ENCODE measurements at places on chromosomes 1 and 21.

GRCh38 chr1:45266151-45266801 is 59.9 kb upstream of the ZSWIM5 start:
- DNase-seq = peak; percentile 23

GRCh38 chr1:204104331-204105130 is 31.6 kb downstream of the SOX13 start:
- no peak for DNase-seq

- no peak for DNase-seq
Observed at GRCh38 chr1:175129644-175129996, 62.0 kb downstream of the TNN start.

DNA sequence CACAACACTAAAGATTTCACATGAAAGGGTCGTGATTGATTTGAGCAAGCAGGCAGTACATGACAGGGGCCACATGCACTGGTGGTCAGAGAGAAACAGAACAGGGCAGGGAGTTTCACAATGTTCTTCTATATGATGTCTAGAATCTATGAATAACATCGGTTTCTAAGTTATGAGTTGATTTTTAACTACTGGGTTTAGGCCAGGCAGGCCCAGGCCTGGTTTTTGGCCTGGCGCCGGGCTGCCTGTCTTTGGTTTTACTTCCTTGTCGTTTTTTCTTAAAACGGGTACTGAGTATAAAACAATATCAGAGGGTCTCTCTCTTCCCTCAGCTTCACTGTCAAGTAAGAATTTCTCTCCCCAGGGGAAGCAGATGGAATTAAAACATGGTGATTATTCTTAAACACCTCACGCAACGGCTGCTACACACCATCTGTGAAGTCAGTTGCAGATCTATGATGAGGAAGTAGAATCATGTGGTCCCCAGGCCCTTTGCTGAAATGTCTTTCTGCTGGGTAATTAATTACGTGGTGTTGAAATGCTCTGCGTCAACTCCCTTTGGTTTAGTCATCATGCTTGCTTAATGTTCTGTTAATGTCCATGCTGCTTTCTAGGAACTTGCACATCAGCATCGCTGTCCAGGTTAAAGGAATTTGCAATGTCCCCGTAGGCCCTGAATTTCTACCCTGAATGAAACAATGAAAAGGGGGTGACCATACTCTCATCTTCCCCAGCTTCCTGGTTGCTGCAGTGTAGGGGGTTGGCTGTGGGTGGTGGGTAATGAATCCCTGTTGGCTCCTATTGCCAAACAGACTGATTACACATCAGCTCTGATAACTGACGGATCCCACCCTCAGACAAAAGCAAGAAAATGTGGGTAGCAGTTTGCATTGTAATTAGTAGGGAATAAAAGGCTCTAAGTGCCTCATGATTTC is 70.3 kb downstream of the SERINC2 start:
- peak; percentile 30 for DNase-seq

DNA sequence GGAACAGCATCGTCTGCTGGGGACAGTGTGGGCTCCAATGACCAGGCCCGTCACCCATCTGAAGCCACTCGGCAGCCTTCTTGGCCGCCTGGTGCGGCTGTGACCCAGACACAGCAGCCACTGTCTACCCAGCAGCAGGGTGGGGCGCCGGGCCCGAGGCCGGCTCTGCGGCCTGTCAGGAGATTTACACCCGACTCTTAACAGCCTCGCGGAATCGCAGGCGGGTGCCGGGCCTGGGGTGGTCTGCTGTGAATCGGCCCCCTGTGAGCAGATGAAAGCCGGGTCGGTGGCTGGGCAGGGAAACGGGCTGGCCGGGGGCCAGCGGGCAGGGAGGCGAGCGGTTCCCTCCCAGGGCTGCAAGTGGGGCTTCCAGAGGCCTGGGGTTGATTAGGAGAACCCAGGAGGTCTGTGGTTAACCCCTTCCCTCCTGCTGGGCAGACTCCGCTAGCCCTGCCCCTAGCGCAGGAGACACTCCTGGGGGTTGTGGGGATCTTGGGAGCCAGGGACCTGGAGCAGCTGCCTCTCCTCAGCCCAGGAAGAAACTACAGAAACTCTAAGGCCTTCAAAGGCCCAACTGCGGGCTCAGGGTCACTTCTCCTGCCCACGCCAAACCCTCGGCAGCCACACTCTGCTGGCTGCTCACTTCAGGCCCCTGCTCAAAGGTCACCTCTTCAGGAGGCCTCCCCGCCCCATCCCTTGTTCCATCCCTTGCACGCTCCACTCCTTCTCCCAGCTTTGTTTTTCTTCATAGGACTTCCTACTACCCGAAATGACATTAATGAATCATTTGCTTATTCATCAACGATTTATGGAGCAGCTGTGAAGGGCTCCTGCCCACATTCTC is 15.6 kb downstream of the RUNX3 start:
- no peak for DNase-seq

DNA sequence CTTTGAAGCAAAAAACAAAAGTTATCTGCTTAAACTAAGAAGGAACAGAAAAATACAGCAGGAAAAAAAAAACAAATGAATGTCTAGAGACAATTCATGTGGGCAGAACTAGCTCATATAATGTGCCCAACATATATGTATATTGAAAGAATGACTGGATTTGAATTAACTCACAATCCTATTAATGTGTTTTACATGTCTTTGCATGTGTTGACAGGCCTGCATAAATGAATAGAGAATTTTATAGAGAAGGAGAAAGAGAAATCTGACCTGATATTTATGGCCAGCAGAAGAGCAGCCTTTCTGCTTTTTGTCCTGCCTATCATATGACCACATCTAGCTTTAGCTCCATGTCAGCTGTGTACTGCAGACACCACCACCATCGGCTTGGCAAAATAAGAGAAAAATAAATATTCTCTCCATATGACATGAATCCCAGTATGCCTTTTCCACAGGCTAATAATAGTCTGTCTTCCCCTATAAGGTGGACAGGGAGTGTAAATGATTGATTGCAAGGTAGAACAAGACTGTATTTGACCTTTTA is 171.5 kb upstream of the PALMD start:
- DNase-seq = no peak

GRCh38 chr1:27979151-27979858 is 19.5 kb downstream of the XKR8 start:
- DNase-seq = no peak

DNA sequence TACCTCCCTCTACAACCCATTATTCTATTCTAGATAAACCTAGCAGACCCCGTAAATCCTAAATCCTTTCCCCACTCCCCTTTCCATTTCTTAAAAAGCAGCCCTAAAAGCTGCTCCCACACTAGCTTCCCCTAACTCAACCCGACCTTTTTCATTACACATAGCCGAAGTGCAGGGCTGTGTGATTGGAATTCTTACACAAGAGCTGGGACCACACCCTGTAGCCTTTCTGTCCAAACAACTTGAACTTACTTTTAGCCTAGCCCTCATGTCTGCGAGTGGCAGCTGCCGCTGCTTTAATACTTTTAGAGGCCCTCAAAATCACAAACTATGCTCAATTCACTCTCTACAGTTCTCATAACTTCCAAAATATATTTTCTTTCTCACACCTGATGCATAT is 19.6 kb upstream of the PDPN start:
- DNase-seq = no peak

- DNase-seq = no peak
Observed at GRCh38 chr1:238778113-238778512, 608.3 kb upstream of the CHRM3 start.

DNA sequence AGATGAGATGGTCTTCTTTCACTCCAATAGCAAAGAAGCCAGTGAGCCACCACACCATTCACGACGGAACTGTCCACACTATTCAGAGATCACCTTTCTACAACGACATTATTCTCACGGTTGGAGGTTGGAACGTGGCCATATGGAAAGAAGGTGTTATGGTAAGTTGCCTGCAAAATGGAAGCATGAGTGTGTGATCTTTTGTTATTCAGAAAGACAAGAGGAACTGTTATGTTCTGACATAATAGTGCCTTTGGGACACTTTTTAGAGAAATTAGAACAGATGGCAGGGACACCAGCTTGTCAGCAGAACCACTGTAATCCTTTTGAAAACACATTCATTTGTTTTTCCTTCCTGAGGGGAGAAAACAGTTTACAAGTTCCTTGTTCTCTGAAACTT is 75.8 kb upstream of the MCOLN3 start:
- DNase-seq = no peak

GRCh38 chr1:202067188-202067974 is 55.3 kb upstream of the GPR37L1 start:
- DNase-seq = no peak

Measured in omental fat pad (tissue), 4 donors.